ENCODE measurements at places on chromosomes 1 and 21. TPM values are rescaled to one million over a fixed set of nuclear protein-coding genes. Genes with fewer than 3 reads are reported as not detected.

Gene YIPF1
- total RNA-seq, result 44.3 TPM

DNA sequence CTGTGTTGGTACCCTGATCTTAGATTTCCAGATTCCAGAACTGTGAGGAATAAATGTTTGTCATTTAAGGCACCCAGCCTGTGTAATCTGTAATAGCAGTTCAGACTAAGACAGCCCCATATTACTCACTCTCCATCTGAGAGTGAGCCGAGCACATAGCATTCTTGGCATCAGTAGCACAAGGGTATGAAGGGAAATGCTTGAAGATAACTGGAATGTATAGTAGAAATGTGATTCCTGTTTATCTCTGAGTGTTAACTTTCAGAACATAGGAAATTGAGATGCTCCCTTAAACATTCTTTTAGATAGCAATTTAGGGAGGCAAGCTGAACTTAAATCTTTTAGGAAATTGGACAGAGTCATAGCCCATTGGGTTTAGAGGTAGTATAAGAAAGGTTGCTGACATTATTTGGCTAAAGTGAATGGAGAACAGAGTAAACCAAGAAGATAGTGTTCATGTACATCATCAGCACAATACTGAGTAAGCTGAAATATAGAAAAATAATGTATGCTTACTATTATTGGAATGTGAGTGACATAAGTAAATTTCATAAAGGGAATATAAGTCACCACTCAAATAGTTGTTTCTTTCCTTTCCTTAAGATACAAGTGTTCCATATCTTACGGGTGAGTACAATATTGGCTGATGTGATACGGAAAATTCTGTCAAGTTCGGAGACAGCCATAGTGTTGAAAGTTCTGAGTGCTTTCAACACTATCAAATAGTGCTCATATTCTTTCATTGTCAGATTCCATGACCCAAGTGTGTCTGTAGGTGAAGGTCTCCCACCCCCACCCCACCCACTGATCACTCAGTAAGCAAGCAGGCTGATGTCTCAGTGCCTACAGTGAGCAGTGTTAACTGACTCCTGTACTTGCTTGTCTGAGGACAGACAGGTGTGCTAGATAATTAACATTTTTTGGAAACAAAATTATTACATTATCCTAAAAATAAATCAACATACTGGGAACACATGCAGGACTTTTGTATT is 73.7 kb downstream of the LRRC8D start:
- no peaks in the 10 kb centered on the region for H3K27me3 ChIP-seq
- no peaks in the 10 kb centered on the region for H3K4me1 ChIP-seq

DNA sequence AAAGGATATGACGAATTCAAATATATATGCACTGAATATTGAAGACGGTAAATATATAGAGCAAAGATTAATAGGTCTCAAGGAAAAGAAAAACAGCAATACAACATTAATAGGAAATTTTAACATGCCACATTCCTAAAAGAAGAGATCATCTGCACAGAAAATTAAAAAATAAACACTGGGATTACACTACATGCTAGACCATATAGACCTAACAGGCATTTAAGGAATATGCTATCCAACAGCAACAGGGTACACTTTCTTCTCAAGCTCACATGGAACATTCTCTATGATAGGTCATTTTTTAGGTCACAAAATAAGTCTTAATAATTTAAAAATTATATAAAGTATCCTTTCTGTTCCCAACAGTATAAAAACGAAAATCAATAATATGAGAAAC is 1038.3 kb downstream of the KCNT2 start:
- H3K27ac ChIP-seq, result no peak overlapping the region
- H3K4me1 ChIP-seq, result no peaks in the 10 kb centered on the region
- no peaks in the 10 kb centered on the region for H3K27me3 ChIP-seq
- no peaks in the 10 kb centered on the region for H3K36me3 ChIP-seq
- no peak for DNase-seq
- H3K4me3 ChIP-seq, result no peak overlapping the region

DNA sequence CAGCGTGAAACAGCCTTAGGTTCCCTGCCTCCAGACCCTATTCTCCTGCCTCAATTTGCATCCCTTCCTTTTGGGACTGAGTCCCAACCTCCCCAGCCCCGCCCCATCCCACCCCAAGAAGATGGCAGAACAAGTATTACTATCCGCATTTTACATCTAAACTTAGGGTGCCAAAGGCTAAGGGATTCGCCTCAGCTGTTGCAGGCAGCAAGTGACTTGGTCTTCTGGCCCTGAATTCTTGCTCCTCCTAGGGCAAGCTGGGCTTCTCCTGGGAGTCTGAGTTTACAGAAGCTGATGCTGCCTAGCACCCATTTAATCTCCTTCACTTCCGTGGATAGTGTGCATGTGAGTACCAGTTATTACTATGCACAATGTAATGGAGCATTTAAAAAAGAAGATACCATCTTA is 161.3 kb upstream of the NR5A2 start:
- no peak overlapping the region for H3K4me3 ChIP-seq
- DNase-seq, result no peak
- H3K36me3 ChIP-seq, result no peaks in the 10 kb centered on the region
- no peak overlapping the region for H3K27ac ChIP-seq
- H3K27me3 ChIP-seq, result no peaks in the 10 kb centered on the region
- no peaks in the 10 kb centered on the region for H3K4me1 ChIP-seq

- H3K27me3 ChIP-seq, result no peaks in the 10 kb centered on the region
- H3K4me1 ChIP-seq, result peaks cover 5% of the 10 kb centered on the region
- no peak overlapping the region for H3K4me3 ChIP-seq
- no peak for DNase-seq
- no peaks in the 10 kb centered on the region for H3K36me3 ChIP-seq
Measured at GRCh38 chr1:65762081-65762862, 30.4 kb upstream of the PDE4B start.

GRCh38 chr1:237877631-237878030 is 13.1 kb downstream of the ZP4 start:
- H3K4me3 ChIP-seq, result no peak overlapping the region
- H3K4me1 ChIP-seq, result no peaks in the 10 kb centered on the region
- H3K27ac ChIP-seq, result no peak overlapping the region
- no peaks in the 10 kb centered on the region for H3K36me3 ChIP-seq
- H3K27me3 ChIP-seq, result no peaks in the 10 kb centered on the region

Gene SHISA4
- 33.3 TPM for total RNA-seq

Gene LRRC39
- total RNA-seq, result not detected

Gene ADCY10
- total RNA-seq, result not detected

DNA sequence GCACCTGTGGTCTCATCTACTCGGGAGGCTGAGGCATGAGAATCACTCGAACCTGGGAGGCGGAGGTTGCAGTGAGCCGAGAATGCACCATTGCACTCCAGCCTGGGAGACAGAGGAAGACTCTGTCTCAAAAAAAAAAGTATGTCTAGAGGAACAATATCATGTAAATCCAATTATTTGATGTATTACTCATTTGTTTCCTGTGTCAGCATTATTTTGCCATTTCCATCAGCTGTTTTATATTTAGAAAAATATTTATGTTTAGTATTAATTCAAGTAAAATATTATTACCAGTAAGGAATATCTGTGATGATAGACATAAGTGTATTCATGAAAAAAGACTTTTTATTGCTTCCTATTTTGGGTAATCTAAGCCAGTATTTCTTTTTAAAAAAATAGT is 13.0 kb downstream of the TDRKH start:
- H3K27ac ChIP-seq, result no peak overlapping the region
- peaks cover 67% of the 10 kb centered on the region for H3K36me3 ChIP-seq
- no peaks in the 10 kb centered on the region for H3K4me1 ChIP-seq

- H3K4me3 ChIP-seq, result no peak overlapping the region
- DNase-seq, result peak; percentile 94
- peak overlapping the region; percentile 55 for H3K27ac ChIP-seq
- H3K4me1 ChIP-seq, result peaks cover 21% of the 10 kb centered on the region
- H3K27me3 ChIP-seq, result no peaks in the 10 kb centered on the region
Measured at GRCh38 chr1:212455803-212456528, 23.2 kb downstream of the NENF start.

DNA sequence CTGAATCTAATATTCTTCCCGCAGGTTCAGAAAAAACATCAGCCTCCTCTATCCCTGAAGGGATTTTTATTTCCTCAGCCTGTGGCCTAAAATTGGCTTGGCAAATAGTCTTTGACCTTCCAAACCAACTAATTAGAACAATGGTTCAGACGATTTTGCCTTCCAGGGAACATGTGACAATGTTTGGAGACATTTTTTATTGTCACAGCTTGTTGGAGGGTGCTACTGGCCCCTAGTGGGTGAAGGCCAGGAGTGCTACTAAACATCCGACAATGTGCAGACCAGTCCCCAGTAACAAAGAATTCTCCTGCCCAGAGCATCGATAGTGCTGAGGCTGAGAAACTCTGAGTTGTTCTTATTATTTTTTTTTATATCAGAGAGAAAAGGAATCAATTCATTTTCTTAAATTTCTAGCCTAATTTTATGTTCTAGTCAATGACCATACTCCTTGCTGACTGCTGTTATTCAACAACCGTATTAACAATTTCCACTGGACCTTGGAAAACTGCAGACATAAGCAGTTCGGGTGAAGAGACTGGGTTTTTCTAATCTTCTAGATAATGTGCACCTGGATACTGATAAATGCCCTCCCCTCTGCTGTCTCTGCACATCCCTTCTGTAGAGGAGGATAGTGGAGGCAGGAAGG is 280.7 kb downstream of the LMX1A start:
- H3K27me3 ChIP-seq, result no peaks in the 10 kb centered on the region
- H3K4me1 ChIP-seq, result peaks cover 5% of the 10 kb centered on the region
- H3K36me3 ChIP-seq, result no peaks in the 10 kb centered on the region

GRCh38 chr1:170660871-170661645 is 2.9 kb upstream of the PRRX1 start:
- peak overlapping the region; percentile 33 for H3K4me3 ChIP-seq
- DNase-seq, result no peak
- peaks cover 83% of the 10 kb centered on the region for H3K27me3 ChIP-seq
- peaks cover 54% of the 10 kb centered on the region for H3K4me1 ChIP-seq

Gene CRNN
- total RNA-seq, result not detected

- peaks cover 4% of the 10 kb centered on the region for H3K4me1 ChIP-seq
- DNase-seq, result no peak
- H3K36me3 ChIP-seq, result no peaks in the 10 kb centered on the region
- no peaks in the 10 kb centered on the region for H3K27me3 ChIP-seq
- no peak overlapping the region for H3K27ac ChIP-seq
Measured at GRCh38 chr1:109718495-109718894, 6.4 kb downstream of the GSTM5 start.

GRCh38 chr1:16162163-16162822 is 6.4 kb upstream of the EPHA2 start:
- no peaks in the 10 kb centered on the region for H3K27me3 ChIP-seq
- peak overlapping the region; percentile 14 for H3K27ac ChIP-seq
- H3K4me3 ChIP-seq, result peak overlapping the region; percentile 22
- no peaks in the 10 kb centered on the region for H3K36me3 ChIP-seq

- no peak for DNase-seq
- H3K27me3 ChIP-seq, result no peaks in the 10 kb centered on the region
- no peaks in the 10 kb centered on the region for H3K4me1 ChIP-seq
- H3K27ac ChIP-seq, result no peak overlapping the region
Measured at GRCh38 chr1:179323436-179323835, 29.8 kb downstream of the SOAT1 start.

- H3K4me3 ChIP-seq, result peak within 1 kb of the TSS; percentile 80
- H3K27me3 ChIP-seq, result no peaks in the 10 kb centered on the region
- H3K4me1 ChIP-seq, result peaks cover 21% of the 10 kb centered on the region
- H3K27ac ChIP-seq, result peak within 1 kb of the TSS; percentile 82
- peak; percentile 48 for DNase-seq
Measured at GRCh38 chr1:48776393-48777218, at the start of gene BEND5. TSS of gene BEND5 (minus strand) at chr1:48776891. CDS start at chr1:48776831, 60 bp downstream.

Gene SPRR2B
- total RNA-seq, result not detected

DNA sequence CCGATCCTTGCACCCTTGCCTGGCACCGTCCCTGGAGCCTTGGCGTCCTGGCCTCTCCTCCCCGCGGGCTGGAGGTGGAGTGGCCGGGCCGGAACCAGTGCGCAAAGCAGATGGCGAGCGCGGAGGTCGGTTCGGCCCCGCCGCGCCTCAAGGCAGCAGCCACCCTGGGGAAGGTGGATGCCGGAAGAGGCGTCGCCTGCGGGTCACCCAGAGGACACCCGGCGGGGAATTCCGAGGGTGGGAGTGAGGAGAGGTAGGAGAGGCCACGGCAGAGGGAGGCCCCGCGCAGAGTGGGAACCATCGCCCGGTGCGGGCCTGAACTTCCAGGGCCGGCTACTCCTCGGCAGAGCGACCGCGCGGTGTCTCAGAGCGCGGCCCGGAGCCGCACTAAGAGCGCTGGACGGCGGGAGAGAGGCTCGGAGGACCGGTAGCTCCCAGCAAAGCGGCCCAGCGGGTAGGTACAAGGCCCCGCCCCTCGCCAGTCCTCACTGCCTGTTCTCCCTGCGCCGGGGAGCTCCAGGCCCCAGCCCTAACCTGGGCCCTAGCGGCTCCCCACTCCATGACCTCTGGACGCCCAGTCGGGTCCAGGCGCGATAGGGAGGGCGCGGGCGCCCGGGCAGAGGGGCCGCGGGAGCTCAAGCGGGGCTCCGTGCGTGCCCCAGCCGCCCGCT is at the start of gene RNF207:
Gene RNF207 (plus strand): TSS at position 271 of the 671 bp plus-strand sequence. CDS start 417 bp downstream, outside the sequence.
- H3K4me1 ChIP-seq, result peaks cover 45% of the 10 kb centered on the region
- H3K4me3 ChIP-seq, result peak within 1 kb of the TSS; percentile 78
- peak; percentile 92 for DNase-seq
- no peaks in the 10 kb centered on the region for H3K27me3 ChIP-seq
- H3K27ac ChIP-seq, result peak within 1 kb of the TSS; percentile 80

Gene AGO3
- total RNA-seq, result 12.8 TPM

Gene OLIG1
- not detected for total RNA-seq

- H3K36me3 ChIP-seq, result no peaks in the 10 kb centered on the region
- no peak overlapping the region for H3K27ac ChIP-seq
- H3K4me3 ChIP-seq, result no peak overlapping the region
- H3K4me1 ChIP-seq, result no peaks in the 10 kb centered on the region
- no peaks in the 10 kb centered on the region for H3K27me3 ChIP-seq
Measured at GRCh38 chr1:176566004-176566975, 103.3 kb downstream of the PAPPA2 start.

Gene KLHDC9
- 1.3 TPM for total RNA-seq

Gene MAP3K21
- total RNA-seq, result 58.5 TPM

Gene ESPN
- 68.4 TPM for total RNA-seq

Measured in stomach (tissue), 19 donors.